ENCODE measurements at places on chromosomes 4 and X.

DNA sequence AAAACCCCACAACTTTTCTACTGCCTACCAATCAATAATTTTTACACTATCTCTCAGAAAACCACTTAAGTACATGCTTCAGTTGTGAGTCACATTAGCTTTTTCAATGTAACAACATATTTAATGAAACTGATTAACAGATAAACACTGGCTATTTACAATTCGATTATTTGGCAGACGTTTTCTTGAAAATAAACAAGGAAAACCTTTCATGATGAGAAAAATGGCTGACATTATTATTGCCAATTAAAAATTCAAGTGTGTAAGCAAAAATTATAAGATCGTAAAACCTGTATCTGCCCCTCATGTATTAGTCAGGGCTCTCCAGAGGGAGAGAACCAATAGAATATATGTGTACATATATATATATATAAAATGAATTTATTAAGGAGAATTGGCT, 1555.5 kb upstream of the IGFBP7 start:
- no peak for DNase-seq

GRCh38 chrX:84907324-84907968, 96.2 kb upstream of the APOOL start:
- no peak for DNase-seq

- DNase-seq, result no peak
Measured at GRCh38 chr4:104424989-104425388, 69.7 kb downstream of the CXXC4 start.

DNA sequence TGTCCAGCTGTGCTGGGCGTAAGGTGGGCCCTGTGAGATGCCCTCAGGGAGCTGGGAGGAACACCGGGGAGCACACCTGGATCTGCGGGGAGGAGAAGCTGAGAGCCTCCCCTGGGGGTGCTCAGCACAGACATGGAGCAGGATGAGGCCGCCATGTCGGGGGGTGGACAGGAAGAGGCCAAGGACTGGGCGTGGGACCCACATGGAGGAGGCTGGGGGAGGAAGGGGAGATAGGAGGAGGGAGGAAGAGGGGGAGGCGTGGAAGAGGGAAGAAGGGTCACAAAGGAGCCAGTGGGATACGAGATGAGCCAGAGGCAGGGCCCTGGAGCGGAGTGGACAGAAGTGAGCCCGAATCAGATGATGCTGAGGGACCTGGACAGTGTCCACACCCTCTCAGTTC, 66.3 kb downstream of the ZFYVE28 start:
- no peak for DNase-seq

DNA sequence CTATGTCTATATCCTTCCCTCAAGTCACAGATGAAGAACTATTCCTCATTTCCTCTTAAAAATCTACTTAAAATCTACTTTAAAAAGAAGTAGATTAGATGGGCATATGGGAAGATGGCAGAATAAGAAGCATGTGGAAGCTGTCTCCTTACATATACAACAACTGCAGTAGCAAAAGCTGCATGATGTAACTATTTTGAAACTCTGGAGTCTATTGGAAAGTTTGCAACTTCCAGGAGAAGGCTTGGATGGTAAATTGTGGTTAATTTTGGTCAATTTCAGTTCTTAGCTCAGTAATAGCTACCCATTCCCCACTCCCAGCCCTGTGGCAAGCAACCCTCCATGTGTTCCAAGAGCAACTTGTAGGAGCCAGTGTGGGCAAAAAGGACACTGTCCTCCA, 36.9 kb downstream of the MORC4 start:
- no peak for DNase-seq

- DNase-seq, result no peak
Measured at GRCh38 chr4:108717386-108717785, 45.5 kb downstream of the ETNPPL start.

- no peak for DNase-seq
Measured at GRCh38 chr4:72351521-72351920, 217.5 kb downstream of the ADAMTS3 start.

- no peak for DNase-seq
Measured at GRCh38 chr4:106602711-106603110, 234.1 kb upstream of the GIMD1 start.

DNA sequence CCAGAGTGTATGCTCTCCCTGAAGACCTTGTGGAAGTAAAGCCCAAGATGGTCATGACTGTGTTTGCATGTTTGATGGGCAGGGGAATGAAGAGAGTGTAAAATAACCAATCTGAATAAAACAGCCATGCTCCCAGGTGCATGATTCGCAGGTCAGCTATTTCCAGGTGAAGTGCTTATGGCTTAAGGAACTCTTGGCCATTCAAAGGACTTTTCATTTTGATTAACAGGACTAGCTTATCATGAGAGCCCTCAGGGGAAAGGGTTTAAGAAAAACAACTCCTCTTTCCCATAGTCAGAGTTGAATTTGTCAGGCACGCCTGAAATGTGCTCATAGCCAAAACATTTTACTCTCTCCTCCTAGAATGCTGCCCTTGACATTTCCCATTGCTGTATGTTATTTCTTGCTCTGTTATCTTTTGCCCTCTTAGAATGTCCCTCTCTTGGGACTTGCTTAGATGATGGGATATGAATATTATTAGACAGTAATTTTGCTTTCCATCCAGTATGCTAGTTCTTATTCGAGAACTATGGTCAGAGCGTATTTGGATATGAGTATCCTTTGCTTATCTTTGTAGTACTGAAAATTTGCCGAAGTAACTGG, 88.6 kb downstream of the PLS3 start:
- no peak for DNase-seq

GRCh38 chrX:136779346-136779781, 1.4 kb downstream of the ARHGEF6 start:
- no peak for DNase-seq

DNA sequence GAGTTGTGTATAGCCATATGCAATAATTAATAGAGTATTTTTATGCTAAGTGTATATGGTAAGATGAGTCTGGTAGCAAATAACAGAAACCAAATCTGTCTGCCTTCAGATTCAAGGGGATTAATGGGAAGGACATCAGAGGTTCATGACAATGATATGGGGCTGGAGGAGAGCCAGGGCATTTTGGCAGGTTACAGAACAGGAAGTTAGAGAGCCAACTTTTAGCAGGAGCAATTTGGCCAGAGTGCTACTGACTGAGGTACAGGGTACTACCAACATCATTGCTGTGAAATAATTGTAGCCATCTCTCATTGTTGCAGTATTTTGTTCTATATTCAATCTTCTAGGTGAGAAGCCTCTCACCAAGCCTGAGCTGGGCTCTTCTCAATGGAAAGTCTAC, 210.9 kb upstream of the FAM47A start:
- no peak for DNase-seq

DNA sequence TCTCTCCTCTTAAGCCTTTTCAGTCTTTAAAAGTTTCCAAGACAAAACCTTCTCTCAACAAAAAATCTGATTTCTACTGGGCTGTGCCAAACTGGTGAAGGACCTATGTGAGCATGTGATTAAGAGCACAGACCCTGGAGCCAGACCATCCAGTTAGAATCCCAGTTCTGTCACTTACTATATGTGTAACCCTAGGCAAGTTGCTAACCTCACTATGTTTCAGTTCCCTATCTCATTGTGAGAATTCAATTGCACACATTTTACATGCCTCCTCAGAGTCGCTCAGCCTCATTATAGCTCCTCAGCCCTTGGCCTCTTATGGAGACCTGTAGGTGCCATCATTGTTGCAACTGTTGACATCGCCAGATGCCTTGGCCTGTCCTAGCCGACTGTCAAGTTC, 54.1 kb upstream of the VEGFD start:
- DNase-seq, result no peak

GRCh38 chr4:144181391-144181790, 40.9 kb upstream of the GYPA start:
- no peak for DNase-seq

- DNase-seq, result no peak
Measured at GRCh38 chr4:57351731-57352130, 241.5 kb upstream of the IGFBP7 start.

GRCh38 chr4:83348074-83348473, 13.4 kb upstream of the HPSE start:
- DNase-seq, result no peak

DNA sequence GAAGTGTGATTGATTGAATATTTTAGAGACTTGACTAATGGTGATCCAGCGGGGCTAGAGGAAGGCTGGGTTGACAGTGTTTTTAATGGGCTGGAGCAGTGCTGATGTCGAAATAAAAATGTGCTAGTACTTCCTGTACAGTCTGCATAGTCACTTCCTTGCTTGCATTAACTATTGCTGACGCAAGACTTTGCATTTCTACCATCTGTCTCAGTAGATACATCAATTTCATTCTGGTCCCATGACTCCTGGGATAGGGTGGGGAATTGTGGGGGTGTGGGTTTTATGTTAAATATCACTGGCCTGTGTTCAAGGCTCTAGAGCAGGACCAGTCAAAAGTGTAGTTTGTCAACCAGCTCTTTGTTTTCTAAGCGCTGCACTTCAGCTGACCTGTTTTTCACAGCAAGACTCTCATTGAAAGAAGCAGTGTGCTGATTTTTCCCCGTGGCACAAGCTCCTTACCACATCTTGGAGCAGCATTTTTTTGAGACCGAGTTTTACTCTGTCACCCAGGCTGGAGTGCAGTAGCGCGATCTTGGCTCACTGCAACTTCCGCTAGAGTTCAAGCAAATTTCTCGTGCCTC, 35.2 kb upstream of the PHEX start:
- DNase-seq, result no peak

DNA sequence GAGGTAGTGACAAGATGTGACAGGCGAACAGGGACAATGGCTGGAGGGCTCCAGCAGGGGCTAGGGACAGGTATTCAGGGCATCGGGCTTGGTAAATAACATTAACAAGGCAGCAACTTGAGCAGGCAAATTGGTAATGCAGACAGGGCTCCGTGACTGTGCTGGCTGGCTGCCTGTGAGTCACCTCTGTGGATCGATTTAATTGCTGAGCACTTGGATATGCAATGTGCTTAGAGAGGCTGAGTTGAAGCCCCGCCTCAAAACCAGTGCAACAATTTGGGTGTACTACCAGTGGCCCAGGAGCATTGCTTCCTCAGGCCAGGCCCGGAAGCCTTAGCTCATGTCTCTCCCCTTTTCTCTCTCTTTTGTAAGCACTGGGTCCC, 19.5 kb downstream of the CNGA2 start:
- DNase-seq, result peak; percentile 21
